ENCODE measurements at places on chromosomes 5 and 9. TPM values are rescaled to one million over a fixed set of nuclear protein-coding genes. Genes with fewer than 3 reads are reported as not detected.
A peak's percentile ranks its signal among the peaks of the same experiment; 100 is the strongest.

DNA sequence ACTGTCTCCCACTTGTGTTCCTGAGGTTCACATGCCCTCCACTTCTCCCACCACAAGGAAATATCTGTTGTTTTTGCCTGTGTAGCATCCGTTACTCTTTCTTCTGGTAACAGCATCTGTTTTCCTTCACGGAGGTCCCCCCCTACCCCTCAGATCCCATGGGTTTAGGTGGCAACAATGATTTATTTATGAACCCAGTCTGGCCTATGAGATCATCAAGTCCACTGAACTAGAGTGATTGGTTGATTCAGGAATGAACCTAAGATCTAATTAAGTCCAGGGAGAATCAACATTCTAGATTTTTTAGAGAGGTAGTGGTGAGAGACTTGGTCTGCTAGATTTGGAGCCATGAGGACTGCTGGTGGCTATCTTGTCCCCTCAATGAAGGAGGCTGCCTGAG is 166.8 kb downstream of the NR3C1 start:
- no peaks in the 10 kb centered on the region for H3K36me3 ChIP-seq
- no peak overlapping the region for H3K27ac ChIP-seq
- DNase-seq = no peak
- no peaks in the 10 kb centered on the region for H3K4me1 ChIP-seq

The TEK gene
- not detected for polyA plus RNA-seq

DNA sequence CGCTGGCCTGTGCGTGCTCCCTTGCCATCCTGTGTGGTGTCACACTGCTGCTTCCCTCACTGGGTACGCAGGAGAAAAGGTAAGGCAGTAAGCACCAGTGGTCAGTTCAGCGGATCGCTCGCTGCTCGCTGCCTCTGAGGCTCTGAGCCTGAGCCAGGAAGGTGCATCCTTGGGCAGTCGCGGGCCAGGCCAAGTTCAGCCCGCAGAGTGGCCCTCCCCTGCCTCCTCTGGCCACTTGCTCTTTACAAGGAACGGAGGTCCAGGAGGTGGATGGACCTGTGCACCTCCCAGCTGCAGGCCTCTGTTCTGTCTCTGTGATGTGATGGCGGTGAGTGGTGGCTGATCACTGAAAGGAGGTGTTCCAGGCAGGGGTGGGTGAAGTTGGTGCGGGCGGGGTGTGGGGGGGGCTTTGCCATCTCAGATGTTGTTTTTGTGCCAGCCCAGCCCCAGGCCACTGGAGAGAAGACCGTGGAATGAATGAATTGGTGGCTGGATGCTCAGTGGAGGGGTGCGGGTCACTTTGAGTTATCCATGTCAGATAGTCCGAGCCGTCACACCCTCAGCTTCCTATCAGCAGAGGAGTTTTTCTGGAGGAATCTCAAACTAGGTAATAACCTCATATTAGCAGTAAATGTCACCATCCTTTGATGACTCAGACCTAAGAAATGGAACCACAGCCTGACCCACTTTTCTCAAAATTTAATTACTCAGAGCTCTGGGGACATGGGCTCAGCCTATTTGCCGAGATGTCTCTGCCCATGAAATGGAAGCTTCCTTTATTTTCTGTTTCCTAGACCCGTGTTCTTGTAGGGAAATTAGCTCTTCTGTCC is 7.3 kb downstream of the COL5A1 start:
- H3K4me1 ChIP-seq = no peaks in the 10 kb centered on the region
- H3K4me3 ChIP-seq = no peak overlapping the region
- no peaks in the 10 kb centered on the region for H3K36me3 ChIP-seq

The TERT gene
- polyA plus RNA-seq = 0.12 TPM

- H3K27ac ChIP-seq = no peak overlapping the region
- DNase-seq = no peak
- no peaks in the 10 kb centered on the region for H3K27me3 ChIP-seq
Observed at GRCh38 chr9:98129451-98129881, 10.4 kb upstream of the TRIM14 start.

GRCh38 chr5:66351813-66352212 is 207.7 kb downstream of the SREK1 start:
- H3K4me3 ChIP-seq = no peak overlapping the region
- H3K27me3 ChIP-seq = no peaks in the 10 kb centered on the region
- DNase-seq = no peak

DNA sequence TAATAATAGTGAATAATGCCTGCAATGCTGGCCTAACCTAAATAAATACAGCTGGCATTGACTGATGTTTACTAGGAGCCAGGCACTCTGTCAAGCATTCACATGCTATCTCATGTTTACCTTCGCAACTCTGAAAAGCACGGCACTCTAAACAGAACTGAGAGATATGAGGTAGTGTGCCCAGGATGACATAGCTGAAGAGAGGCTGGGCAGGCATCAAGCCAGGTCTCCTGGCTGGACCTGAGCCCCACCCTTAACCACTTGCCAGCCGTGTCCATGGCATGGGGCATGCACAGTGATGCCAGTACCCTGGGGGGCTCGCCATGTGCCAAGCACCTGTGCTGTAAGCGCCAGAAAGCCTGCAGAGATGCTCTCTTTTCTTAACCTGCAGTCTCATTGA is 119.4 kb upstream of the MVB12B start:
- H3K36me3 ChIP-seq = no peaks in the 10 kb centered on the region
- no peaks in the 10 kb centered on the region for H3K27me3 ChIP-seq
- no peak overlapping the region for H3K4me3 ChIP-seq
- DNase-seq = no peak
- no peaks in the 10 kb centered on the region for H3K4me1 ChIP-seq

The CRB2 gene
- not detected for polyA plus RNA-seq

DNA sequence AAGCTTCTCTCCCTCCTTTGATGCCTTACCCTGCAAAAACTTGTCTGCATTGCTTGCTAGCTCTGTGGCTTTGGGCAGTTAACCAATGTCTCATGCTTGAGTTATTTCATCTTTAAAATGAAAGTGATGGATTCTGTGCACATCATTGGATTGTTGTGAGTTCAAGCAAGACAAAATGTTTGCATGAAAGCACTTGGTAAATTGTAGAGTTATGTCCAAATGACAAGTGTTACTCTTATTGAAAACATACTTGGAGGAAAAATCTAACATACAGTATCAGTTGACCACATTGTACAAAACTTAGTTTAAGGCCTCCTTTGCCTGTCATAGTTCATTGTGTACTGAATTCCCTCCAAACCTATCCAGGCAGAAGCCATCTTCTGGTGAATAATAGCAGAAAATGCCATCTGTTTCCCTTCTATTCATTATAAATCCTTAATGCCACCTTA is 30.0 kb downstream of the TGFBR1 start:
- H3K27me3 ChIP-seq = no peaks in the 10 kb centered on the region
- H3K4me1 ChIP-seq = peaks cover 60% of the 10 kb centered on the region
- no peaks in the 10 kb centered on the region for H3K36me3 ChIP-seq

- no peaks in the 10 kb centered on the region for H3K36me3 ChIP-seq
- no peak for DNase-seq
Observed at GRCh38 chr9:85575868-85576267, 165.9 kb downstream of the AGTPBP1 start.

GRCh38 chr5:58327289-58327688 is 132.6 kb downstream of the PLK2 start:
- no peak for DNase-seq
- no peaks in the 10 kb centered on the region for H3K36me3 ChIP-seq
- no peaks in the 10 kb centered on the region for H3K4me1 ChIP-seq
- H3K27ac ChIP-seq = no peak overlapping the region
- no peak overlapping the region for H3K4me3 ChIP-seq

GRCh38 chr9:87433853-87434252 is 63.8 kb upstream of the DAPK1 start:
- DNase-seq = no peak
- H3K4me1 ChIP-seq = no peaks in the 10 kb centered on the region
- H3K4me3 ChIP-seq = no peak overlapping the region
- no peak overlapping the region for H3K27ac ChIP-seq

DNA sequence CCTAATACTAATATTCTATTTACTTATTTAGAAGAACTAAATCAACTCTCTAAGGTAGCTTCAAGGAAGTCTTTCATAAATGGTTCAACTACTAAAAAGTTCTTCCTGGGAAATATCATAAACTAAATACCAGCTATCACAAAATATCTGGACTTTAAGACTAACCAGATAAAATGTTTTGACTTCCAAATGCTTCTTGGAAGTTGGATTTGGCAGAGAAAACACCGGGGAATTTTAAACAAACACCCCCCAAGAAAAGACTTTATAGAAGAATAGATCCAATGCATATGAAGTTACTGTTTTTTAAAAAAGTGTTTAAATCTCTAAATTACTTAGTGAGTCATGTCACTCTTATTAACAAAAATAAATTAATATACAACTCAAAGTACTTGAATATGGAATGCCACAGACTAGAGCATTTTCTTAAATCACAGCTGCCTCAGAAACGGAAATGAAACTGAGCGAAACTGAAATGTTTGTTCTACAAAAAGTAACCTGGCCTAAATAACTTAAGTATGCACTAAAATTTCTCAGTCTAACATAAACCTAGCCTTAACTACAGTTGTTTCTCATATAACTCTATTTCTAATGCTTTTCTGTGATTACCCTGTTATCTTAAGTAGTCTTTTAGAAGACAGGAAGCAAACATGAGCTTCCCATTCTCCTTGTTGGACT is 6.8 kb downstream of the ABCA1 start:
- no peak for DNase-seq
- H3K27me3 ChIP-seq = no peaks in the 10 kb centered on the region
- H3K4me3 ChIP-seq = no peak overlapping the region
- H3K4me1 ChIP-seq = peaks cover 3% of the 10 kb centered on the region

DNA sequence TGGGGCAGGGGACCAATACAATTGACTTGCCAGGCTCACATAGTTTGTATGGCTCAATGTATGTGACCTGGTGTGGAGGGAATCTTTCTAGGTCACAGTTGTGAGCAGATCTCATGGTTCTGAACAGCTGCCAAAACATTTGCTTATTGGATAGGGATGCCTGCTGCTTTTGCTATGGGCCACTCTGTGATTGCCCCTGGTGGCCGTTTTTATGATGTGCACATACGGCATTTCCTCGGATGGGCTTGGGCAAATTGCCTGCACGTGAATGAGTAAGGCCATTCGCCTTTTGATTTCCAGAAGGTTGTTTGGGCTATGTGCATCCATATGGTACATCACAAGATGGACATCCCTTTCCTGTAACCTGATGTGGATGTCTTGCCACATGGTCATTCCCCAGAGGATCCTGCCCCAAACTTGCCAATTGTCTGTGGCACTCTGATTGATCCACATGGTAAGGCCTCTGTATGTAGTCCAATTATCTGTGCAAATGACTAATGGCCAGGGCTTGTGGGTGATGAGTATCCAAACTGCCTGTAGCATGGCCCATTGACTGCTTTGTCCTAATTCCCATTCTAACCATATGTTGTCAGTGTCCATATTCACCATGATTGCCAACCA is 10.7 kb upstream of the SLC22A4 start:
- no peaks in the 10 kb centered on the region for H3K36me3 ChIP-seq
- no peak overlapping the region for H3K4me3 ChIP-seq
- H3K27ac ChIP-seq = no peak overlapping the region
- DNase-seq = no peak

GRCh38 chr5:174910245-174910737 is 185.9 kb downstream of the MSX2 start:
- DNase-seq = peak; percentile 8
- no peaks in the 10 kb centered on the region for H3K4me1 ChIP-seq

The STKLD1 gene
- polyA plus RNA-seq = not detected

DNA sequence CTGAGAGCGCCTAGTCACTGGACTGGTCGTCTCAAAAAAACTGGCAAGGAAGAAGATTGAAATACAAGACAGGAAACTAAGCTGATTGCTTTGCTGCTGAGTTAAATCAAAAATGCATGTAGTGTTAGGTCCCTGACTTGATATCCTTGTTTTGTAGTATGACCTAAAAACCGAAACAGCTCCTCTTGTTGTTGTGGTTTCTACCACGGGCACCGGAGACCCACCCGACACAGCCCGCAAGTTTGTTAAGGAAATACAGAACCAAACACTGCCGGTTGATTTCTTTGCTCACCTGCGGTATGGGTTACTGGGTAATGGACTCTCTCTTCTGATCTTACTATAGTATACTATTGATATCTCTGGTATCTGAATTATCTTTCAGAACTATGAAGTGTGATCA is 4.3 kb downstream of the MTRR start:
- no peaks in the 10 kb centered on the region for H3K27me3 ChIP-seq
- H3K36me3 ChIP-seq = peaks cover 24% of the 10 kb centered on the region
- H3K4me1 ChIP-seq = peaks cover 75% of the 10 kb centered on the region
